ENCODE measurements at places on chromosomes 6 and 20.

GRCh38 chr20:19254956-19255355 lies 42.5 kb downstream of the SLC24A3 start:
- no peak for DNase-seq

- no peak for DNase-seq
Measured at GRCh38 chr20:17066902-17067301, 159.9 kb upstream of the PCSK2 start.

- no peak for DNase-seq
Measured at GRCh38 chr20:4036351-4036750, 21.0 kb upstream of the RNF24 start.

- DNase-seq, result peak; percentile 22
Measured at GRCh38 chr20:44646023-44646640, 5.4 kb downstream of the ADA start.

GRCh38 chr6:120938876-120939472 lies 395.3 kb downstream of the TBC1D32 start:
- DNase-seq, result no peak

DNA sequence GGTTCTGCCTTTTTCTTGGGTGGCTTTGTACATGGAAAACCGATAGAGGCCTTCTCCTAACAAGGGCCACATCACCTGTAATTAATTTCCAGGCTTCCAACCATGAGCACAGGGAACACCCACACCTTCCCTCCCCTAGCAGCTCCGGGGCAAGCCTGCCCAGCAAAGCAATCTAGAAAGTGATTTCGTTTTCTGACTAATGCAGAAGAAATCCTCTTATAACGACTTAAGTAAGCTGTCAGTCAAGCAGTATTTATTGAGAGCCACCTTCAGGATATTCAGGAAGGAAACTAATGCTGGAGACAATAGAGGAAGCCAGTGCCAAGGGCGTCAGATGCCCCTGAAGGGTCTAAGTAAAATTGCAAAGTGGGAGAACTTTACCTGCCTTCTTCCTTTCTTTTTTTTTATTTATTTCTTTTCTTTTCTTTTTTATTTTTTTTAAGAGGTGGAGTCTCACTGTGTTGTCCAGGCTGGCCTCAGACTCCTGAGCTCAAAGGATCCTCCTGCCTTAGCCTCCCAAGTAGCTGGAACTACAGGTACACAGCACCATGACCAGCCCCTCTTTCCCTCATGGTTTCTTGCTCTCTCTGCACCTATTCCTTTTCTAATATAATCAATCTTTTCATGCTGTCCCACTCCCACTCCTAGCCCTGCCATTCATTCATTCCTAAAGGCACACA lies 67.5 kb upstream of the MBOAT1 start:
- no peak for DNase-seq

DNA sequence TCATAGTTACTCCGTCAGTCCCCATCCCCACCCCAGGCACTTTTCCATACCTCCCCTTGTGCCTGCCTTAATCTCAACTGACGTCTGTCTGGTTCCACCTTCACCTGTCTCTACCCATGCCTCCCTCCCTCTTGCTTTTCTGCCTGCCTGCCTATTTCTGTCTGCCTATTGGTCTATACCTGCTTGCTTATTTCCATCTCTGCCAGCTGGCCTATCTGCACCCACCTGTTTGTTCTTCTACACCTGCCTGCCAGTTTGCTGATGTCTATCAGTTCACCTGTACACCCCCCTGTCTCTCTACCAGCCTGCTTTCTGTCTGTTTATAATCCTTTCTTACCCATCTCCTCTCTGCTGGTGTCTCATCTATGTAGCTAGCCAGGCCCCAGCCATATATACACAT lies 87.5 kb downstream of the RALGAPA2 start:
- DNase-seq, result no peak

DNA sequence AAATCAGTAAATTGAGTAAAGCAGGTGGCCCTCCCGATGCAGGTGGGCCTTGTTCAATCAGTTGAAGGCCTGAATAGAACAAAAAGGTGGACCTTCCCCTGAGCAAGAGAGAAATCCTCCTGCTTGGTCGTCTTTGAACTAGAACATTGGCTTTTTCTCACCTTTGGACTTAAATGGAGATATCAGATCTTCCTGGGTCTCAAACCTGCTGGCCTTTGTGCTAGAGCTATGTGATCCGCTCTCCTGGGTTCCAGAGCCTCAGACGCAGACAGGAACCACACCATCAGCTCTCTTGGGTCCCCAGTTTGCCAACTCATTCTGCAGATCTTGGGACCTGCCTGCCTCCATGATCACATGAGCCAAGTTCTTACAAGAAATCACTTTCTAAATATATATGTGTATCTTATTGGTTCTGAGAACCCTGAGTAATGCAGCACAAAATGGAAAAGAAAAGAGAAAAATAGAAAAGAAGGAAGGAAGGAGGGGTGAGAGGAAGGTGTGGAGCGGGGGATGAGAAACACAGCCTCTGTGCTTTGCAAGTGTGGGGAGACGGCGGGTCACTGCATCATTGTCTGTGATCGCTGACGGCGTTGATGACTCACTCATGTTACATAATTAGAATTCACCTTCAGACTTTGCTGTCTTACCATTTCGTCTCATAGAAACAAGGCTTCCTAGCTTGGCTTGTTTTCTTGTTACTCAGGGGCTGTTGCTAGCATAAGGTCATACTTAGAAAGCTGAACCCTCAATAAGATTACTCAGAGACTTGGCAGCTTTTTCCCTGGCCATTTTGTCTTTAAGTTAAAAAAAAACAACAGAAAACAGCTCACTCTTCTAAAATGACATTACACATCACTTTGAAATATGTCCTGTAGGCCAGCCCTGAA lies 85.7 kb upstream of the NEDD9 start:
- peak; percentile 55 for DNase-seq

DNA sequence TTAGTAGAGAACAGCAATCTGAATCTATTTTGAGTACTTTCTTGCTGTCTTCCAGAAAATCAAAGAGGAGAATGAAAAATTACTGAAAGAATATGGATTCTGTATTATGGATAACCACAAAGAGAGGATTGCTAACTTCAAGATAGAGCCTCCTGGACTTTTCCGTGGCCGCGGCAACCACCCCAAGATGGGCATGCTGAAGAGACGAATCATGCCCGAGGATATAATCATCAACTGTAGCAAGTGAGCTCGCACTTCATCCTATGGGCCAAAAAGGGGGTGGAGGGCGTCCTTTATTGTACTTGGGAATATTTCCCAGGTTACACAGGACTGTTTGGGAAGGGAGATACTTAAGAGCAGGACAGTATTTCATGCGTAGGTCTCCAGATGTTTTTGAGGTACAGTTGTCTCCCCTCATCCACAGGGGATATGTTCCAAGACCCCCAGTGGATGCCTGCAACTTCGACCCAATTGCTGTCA lies 37.3 kb upstream of the PLCG1 start:
- DNase-seq, result no peak

- DNase-seq, result no peak
Measured at GRCh38 chr6:135883536-135883935, 32.0 kb downstream of the PDE7B start.

DNA sequence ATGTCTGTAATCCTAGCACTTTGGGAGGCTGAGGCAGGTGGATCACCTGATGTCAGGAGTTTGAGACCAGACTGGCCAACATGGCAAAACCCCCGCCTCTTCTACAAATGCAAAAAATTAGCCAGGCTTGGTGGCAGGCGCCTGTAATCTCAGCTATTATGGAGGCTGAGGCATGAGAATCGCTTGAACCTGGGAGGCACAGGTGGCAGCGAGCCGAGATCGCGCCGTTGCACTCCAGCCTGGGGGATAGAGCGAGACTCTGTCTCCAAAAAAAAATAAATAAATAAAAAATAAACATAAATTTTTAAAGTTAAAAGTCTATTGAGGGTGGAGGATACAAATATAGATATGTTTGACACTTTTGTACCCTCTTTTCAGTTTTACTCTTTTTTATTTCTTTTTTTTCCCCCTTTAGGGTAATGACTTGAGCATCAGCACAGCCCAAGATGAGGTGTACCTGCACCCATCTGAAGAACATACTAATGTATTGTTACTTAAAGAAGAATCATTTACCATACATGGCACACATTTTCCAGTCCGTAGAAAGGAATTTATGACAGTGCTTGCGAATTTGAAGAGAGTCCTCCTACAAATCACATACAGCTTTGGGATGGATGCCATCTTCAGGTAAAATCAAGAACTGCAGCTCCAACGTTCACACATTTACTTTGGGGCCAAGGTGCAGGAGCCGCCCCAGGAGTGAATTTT lies 368.9 kb downstream of the LAMA2 start:
- DNase-seq, result peak; percentile 11

DNA sequence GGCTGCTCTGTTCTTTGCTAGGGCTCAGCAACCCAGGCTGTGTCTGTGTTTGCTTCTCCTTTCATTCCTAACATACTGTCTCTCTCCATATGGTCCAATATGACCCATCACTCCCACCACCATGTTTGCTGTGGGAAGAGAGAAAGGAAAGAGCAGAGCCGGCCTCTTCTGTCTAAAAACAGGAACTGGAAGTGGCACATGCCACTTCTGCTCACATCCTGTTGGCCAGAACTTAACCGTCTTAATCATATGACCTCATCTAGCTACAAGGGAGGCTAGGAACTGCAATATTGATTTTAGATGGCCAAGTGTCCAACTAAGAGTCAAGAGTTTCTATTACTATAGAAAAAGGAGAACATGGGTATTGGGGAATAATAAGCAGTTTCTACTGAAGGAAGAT lies 212.5 kb upstream of the CHD6 start:
- no peak for DNase-seq
